ENCODE measurements at places on chromosomes 3 and 15. TPM values are rescaled to one million over a fixed set of nuclear protein-coding genes. Genes with fewer than 3 reads are reported as not detected.
A peak's percentile ranks its signal among the peaks of the same experiment; 100 is the strongest.

DNA sequence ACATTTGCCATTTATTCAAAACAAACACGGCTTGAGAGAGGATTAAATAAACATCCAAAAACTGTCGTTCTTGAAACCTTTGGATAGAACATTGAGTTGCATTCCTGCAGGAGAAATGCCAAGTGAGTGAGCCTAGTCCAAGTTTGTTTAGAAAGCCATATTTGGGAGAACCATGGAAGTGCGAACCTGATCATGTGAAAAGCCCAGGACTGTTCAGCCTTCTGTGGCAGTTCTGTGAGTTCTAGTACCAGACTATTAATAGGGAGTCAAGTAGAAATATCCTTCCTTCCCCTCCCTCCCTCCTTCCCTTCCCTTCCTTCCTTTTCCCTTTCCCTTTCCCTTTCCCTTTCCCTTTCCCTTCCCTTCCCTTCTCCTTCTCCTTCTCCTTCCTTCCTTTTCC lies 470.4 kb downstream of the LPP start:
- H3K27me3 ChIP-seq = no peaks in the 10 kb centered on the region
- peaks cover 9% of the 10 kb centered on the region for H3K4me1 ChIP-seq
- no peak overlapping the region for H3K4me3 ChIP-seq
- peaks cover 3% of the 10 kb centered on the region for H3K36me3 ChIP-seq
- H3K27ac ChIP-seq = no peak overlapping the region

GRCh38 chr15:35725353-35725752 lies 179.4 kb upstream of the DPH6 start:
- H3K4me1 ChIP-seq = peaks cover 15% of the 10 kb centered on the region
- H3K27me3 ChIP-seq = no peaks in the 10 kb centered on the region
- H3K4me3 ChIP-seq = no peak overlapping the region
- no peaks in the 10 kb centered on the region for H3K36me3 ChIP-seq
- no peak overlapping the region for H3K27ac ChIP-seq

DNA sequence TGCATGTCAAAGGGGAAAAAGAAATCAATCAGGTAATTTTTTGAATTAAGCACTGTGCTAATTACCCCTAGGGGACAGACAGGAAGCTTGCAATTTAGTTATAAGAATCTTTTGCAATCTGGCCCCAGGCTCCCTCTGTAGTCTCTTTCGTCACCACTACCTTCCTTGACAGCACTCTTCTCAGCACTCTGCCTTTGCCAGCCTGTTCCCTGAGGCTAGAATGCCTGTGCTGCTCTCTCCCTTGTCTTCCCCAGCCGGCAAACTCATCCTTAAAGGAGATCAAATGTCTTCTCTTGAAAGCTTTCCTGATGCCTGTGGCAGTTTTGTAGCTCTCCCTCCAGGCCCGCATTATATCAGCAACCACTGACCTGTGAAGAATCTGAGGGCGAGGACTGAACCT lies 32.4 kb upstream of the PRTG start:
- H3K4me3 ChIP-seq = no peak overlapping the region
- H3K27me3 ChIP-seq = no peaks in the 10 kb centered on the region
- no peak for DNase-seq

- no peak for DNase-seq
- no peak overlapping the region for H3K27ac ChIP-seq
- no peaks in the 10 kb centered on the region for H3K4me1 ChIP-seq
- no peak overlapping the region for H3K4me3 ChIP-seq
These were observed 30.7 kb downstream of the NR1I2 start for GRCh38 chr3:119812491-119813058.

GRCh38 chr3:45665101-45665572 lies 24.1 kb upstream of the SACM1L start:
- no peak overlapping the region for H3K4me3 ChIP-seq
- peak; percentile 57 for DNase-seq
- H3K4me1 ChIP-seq = peaks cover 10% of the 10 kb centered on the region
- peak overlapping the region; percentile 14 for H3K27ac ChIP-seq
- H3K36me3 ChIP-seq = peaks cover 21% of the 10 kb centered on the region

- no peaks in the 10 kb centered on the region for H3K27me3 ChIP-seq
- H3K4me1 ChIP-seq = peaks cover 8% of the 10 kb centered on the region
- no peak overlapping the region for H3K4me3 ChIP-seq
- H3K27ac ChIP-seq = no peak overlapping the region
- DNase-seq = peak; percentile 19
These were observed 24.2 kb upstream of the LXN start for GRCh38 chr3:158696618-158697017.

DNA sequence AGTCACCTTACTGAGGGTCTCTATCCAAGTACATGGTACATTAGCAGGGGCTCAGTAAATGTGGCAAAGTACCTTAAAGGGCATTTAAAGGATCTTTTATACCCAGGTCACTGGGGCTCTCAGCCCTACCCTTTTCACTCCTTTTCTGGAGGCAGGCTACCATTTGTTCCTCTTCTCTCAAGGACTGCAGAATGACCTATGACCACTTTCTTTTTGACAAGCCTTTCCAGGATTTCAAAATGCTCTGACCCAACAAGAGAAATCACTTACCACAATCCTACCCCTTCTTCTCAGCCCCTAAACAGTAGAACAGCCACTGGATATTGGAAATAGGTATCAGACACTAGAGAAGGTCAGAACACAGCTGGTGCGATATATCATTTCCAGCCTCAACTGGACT lies 221.8 kb upstream of the TPRG1 start:
- H3K36me3 ChIP-seq = no peaks in the 10 kb centered on the region
- DNase-seq = no peak
- H3K27me3 ChIP-seq = no peaks in the 10 kb centered on the region
- H3K4me1 ChIP-seq = peaks cover 21% of the 10 kb centered on the region

DNA sequence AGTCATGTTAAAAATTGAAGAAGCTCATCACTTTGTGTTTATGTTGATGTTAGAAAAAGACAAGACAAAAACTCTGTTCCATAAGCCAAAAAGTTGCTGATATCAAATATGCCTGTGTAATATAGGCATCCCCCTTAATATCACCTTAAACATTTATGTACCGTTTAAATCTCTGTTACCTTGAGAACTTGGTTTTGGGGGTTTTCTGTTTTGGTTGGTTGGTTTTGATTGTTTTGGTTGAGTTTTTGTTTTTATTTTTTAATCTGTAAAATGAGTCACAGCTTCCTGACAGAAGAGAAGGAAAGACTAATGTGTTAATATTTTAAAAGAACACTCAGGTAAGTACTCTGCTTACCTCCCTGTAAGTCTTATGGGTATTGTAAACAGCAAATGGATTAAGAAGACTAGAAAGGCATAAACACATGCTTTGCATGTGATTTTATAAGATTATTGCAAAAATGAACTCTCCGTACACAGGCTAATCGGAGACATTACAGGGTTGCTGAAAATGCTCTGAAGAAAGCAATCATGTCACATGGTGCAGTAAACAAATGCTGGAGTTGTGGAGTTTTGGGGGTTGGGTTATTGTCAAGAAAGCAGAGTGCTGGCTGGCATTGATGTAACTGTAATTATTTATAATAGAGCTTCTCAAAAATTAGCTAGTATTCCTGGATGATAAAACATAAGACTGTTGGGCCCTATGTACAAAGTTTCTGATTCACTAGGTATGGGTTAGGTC lies 69.5 kb upstream of the MBNL1 start:
- no peaks in the 10 kb centered on the region for H3K27me3 ChIP-seq
- peak; percentile 40 for DNase-seq

DNA sequence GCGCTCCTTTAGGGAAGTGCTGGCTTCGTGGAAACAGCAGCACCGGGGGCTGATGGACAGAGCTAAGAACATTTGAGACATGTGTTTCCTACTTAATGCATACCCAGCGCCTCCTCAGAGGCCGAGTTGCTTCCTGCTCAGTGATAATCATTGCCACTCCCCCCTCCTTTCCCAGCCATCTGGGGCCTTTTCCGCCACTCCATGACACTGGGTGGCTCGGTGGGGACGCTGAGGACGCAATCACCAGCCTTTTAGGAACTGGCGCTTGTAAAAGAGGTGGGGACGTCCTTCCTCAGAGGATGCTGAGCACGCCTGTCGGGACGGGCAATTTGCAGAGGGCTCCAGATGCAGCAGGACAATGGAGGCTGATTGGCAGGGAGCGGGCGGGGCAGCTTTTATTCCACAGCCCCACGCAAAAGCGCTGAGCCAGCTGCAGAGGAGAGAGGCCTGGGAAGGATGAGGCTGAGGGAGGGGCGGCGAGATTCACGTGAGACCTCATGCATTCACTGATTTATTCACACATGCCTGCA lies 22.2 kb upstream of the IQSEC1 start:
- DNase-seq = peak; percentile 20
- H3K36me3 ChIP-seq = no peaks in the 10 kb centered on the region
- no peaks in the 10 kb centered on the region for H3K4me1 ChIP-seq
- no peak overlapping the region for H3K4me3 ChIP-seq

The TAGLN3 gene
- 0.71 TPM for polyA plus RNA-seq

The OSBPL10 gene
- polyA plus RNA-seq = 5.1 TPM

The NXPE3 gene
- polyA plus RNA-seq = 9.5 TPM

The ZBTB47 gene
- polyA plus RNA-seq = 19.6 TPM

The ZNF501 gene
- polyA plus RNA-seq = 1.2 TPM

The LRRIQ4 gene
- polyA plus RNA-seq = 0.03 TPM

The ACTRT3 gene
- 1.0 TPM for polyA plus RNA-seq
